ENCODE measurements at places on chromosomes 11 and 22.

DNA sequence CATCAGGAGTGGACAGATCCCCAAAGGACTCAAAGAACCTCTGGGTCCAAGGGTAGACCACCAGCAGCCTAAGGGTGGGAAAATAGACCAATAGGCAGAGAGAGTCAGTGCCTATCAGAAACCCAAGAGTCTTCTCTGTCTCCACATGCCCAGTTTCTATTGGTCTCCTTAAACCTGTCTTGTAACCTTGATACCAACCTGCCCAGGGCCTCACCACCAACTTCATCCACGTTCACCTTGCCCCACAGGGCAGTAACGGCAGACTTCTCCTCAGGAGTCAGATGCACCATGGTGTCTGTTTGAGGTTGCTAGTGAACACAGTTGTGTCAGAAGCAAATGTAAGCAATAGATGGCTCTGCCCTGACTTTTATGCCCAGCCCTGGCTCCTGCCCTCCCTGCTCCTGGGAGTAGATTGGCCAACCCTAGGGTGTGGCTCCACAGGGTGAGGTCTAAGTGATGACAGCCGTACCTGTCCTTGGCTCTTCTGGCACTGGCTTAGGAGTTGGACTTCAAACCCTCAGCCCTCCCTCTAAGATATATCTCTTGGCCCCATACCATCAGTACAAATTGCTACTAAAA, at the start of gene HBB:
TSS of gene HBB (minus strand) at position 340 of the 579 bp plus-strand sequence. CDS start at position 290, 50 bp downstream.
- DNase-seq, result no peak

DNA sequence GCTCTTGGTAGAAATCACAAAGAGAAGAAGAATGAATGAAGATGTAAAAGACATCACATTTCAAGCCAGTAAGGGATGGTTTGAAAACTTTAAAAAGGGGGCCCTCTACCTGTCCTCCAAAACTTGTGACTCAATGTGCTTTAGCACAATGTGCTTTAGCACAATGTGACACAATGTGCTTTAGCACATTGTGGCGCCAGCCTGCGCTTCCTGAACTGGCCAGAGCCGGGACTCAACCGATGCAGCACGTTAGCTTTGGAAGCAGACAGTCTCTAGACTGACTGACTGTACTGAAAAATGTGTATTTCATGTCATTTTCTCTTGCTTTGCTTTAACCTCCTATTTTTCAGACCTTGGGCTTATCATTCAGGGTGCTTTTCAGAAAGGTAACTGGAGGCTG, 63.5 kb downstream of the FAM83F start:
- no peak for DNase-seq

DNA sequence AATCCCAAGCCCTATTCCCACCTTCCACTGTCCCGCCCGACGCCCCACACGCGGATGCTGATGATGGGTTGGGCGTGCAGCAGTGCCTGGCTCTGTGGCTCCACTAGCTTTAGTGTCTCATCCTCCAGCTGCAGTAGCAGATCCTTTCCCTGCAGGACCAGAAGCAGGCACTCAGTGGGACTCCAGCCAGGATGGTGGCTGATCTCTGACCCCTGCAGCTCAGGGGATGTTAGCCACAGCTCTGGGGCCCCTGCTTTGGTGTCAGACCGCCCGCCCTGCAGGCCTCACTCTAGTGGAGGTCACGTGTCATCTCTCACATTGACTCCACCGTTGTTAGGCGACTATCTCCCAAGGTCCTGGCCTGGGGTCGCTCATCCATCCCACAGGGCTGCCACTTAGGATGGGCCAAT, 11.8 kb downstream of the SMPD1 start:
- no peak for DNase-seq

DNA sequence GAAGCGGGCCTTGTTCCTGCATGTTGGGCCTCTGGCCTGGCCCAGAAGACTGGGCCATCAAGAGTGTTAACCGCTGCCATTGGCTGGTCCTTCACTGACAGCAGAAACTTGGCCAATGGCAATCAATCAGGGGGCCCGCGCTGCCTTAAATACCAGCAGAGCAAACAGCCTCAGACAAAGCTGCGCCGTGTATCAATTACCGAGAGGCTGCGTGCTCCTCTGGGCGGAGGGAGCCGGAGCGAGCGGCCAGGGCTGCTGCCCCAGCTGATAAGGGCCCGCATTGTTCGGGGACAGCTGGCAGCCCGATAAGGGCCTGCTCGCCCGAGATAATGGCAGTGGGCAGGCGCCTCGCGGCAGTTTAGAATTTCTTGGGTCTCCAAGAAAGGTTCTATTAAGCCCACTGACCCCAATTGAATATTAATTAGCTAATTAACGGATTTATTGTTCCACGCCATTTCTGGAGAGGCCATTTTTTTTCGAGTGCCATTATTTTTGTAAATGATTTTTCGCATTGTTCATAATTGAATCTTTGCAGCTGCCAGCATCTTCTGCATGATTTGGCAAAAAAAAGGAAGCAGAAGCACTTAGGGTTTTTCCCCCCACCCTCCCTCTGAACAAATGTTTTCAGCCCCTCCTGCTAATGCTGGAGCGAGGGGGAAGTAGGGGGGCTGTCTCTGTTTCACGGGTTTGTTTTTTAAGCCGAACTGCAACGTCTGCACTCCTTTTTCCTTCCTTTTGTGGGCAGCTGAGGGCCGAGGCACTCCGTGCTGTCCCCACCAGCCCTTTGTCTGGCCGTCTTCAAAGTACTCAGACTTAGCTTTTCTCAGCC, 37.6 kb upstream of the RIC3 start:
- DNase-seq, result peak; percentile 65

- no peak for DNase-seq
Measured at GRCh38 chr11:130244848-130245247, 69.9 kb downstream of the ZBTB44 start.

- DNase-seq, result peak; percentile 52
Measured at GRCh38 chr22:49699476-49699875, 128.2 kb downstream of the BRD1 start.

- no peak for DNase-seq
Measured at GRCh38 chr11:10401696-10402392, 53.2 kb upstream of the AMPD3 start.

DNA sequence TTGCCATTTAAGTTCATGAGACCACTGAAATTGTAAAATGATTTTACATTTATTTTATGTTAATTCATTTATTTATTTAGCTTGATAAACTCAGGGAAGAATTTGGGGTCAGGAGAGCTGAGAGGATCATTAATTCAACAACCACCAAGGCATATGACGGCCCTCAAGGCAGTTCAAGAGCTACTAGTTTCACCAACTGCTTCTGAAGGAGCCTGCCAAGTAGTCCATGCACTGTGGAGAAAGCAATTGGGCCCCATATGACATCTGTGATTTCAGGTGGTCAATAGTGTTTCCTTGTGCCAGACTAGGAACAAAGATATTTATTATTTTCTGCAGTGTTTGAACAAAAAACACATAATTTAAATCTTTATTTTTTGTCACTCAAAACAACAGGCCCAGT, 236.4 kb downstream of the CASP12 start:
- no peak for DNase-seq

- no peak for DNase-seq
Measured at GRCh38 chr11:33869481-33870422, 22.1 kb downstream of the LMO2 start.

GRCh38 chr11:78914503-78914902, 339.8 kb upstream of the NARS2 start:
- no peak for DNase-seq

GRCh38 chr11:120702656-120703055, 191.1 kb downstream of the GRIK4 start:
- no peak for DNase-seq

All from coronary artery (tissue), 2 donors.